ENCODE measurements at places on chromosomes 1 and 21. TPM values are rescaled to one million over a fixed set of nuclear protein-coding genes. Genes with fewer than 3 reads are reported as not detected.

The HENMT1 gene
- total RNA-seq: 2.7 TPM

The IFNLR1 gene
- not detected for total RNA-seq

The SPRR2E gene
- not detected for total RNA-seq

The AGMAT gene
- not detected for total RNA-seq

GRCh38 chr21:45709173-45709572, 65.6 kb downstream of the PCBP3 start:
- DNase-seq: no peak

- no peak for DNase-seq
Measured at GRCh38 chr1:178146436-178146835, 52.5 kb downstream of the RASAL2 start.

GRCh38 chr1:192506741-192507155, 68.8 kb upstream of the RGS1 start:
- peak; percentile 25 for DNase-seq

DNA sequence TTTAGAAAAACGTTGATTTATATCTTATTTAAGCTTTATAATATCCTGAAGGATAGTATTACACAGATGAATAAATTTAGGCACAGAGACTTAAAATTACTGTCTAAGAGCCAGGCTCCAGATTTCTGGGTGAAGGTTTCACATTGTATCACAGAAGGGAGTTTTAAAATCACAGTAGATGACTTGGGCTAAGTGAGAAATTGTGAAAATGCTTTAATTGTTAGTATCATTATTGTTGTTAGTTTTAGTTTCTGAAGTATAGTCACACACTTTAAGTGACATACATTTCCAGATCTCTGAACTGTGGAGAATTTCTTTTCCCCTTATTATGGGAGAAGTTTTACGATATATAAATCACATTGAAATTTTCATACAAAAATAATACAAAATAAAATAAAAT, 83.5 kb downstream of the NDUFS5 start:
- no peak for DNase-seq

DNA sequence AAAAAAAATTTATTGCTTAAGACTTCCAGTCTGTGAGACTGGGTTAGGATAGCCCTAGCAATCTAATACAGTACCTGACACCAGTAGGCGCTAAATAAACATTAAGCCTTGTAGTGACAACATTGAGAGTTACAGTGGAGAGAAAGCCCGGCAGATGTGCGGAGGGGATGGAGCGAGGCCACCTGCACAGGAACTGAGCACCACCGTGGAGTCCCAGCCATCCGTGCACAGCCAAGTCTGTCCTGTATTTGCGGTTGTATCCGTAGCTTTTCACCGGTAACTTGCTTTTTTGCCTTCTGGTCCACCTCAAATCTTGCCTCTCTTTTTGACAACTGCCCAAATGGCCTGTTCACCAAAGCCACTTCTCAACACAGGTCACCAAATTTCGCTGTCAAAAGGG, 260.1 kb downstream of the GPATCH2 start:
- DNase-seq: no peak

- DNase-seq: no peak
Measured at GRCh38 chr1:244336232-244336899, 115.3 kb downstream of the ADSS2 start.

- no peak for DNase-seq
Measured at GRCh38 chr1:151556052-151556451, 15.9 kb downstream of the TUFT1 start.

DNA sequence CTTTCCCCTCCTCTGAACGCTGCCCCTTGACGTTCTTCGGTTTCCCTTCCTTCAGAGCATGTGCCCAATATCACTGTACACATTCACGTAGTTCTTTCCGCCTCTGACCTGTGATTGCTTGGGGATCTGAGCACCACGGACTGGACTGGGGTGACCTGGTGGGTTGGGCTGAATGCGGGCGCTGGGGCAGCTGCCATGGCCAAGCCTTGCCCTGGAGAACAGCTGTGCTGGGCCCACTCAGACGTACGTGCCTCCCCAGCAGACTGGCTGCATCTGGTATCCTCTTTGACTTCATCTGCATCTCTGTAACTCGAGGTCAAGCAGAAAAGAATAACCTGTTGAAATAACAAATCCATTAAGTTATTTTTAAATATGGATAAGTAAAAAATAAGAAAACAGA, 35.1 kb upstream of the DISC1 start:
- DNase-seq: no peak

DNA sequence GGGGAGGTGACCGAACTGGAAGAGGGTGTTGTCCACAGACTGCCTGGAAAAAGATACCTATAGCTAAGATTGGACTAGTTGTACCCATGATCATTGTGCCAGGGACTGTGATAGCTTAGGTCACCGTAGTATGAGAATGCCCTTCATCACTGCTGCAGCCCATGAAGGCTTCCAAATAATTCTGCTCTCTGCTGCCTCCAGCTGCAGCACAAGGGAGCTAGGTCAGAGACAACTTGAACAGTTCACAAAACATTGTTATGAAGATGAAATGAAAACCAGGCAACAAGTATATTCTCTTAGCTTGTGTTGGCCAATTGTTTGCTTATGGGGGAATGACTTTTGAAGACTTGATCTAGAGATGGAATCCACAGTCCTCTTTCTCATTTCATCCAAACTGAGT, 246.7 kb downstream of the MRPL39 start:
- DNase-seq: peak; percentile 19

- no peak for DNase-seq
Measured at GRCh38 chr1:30409476-30410152, 313.8 kb downstream of the MATN1 start.

GRCh38 chr1:211910913-211911485, 80.4 kb upstream of the LPGAT1 start:
- DNase-seq: no peak

DNA sequence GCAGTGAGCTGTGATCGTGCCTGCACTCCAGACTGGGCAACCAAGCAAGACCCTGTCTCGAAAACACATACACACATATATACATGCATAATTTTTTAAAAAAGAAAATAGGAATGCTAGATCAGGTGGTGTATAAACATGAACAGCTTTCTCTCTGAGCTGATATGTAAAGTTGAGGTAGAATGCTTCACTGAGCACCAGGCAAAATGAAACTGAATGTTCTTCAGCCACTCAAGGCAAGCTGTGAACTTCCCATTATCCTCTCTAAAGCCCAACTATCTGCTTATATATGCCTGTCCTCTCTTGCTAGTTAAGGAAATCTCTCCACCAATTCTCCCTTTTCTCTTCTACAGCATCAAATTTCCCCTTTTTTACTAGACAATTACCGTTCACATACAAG, 93.0 kb downstream of the NUF2 start:
- no peak for DNase-seq
